Activated naive CD4-positive, alpha-beta T cell treated with anti-CD3 and anti-CD28 coated beads, Interleukin-2, amount 50 U/mL, for 72 hours (primary cell): ENCODE measurements at places on chromosomes 4 and X. TPM values are rescaled to one million over a fixed set of nuclear protein-coding genes. Genes with fewer than 3 reads are reported as not detected.
A peak's percentile ranks its signal among the peaks of the same experiment; 100 is the strongest.

SLC7A11 gene
- total RNA-seq = 5.2 TPM

DCAF8L2 gene
- not detected for total RNA-seq

DNA sequence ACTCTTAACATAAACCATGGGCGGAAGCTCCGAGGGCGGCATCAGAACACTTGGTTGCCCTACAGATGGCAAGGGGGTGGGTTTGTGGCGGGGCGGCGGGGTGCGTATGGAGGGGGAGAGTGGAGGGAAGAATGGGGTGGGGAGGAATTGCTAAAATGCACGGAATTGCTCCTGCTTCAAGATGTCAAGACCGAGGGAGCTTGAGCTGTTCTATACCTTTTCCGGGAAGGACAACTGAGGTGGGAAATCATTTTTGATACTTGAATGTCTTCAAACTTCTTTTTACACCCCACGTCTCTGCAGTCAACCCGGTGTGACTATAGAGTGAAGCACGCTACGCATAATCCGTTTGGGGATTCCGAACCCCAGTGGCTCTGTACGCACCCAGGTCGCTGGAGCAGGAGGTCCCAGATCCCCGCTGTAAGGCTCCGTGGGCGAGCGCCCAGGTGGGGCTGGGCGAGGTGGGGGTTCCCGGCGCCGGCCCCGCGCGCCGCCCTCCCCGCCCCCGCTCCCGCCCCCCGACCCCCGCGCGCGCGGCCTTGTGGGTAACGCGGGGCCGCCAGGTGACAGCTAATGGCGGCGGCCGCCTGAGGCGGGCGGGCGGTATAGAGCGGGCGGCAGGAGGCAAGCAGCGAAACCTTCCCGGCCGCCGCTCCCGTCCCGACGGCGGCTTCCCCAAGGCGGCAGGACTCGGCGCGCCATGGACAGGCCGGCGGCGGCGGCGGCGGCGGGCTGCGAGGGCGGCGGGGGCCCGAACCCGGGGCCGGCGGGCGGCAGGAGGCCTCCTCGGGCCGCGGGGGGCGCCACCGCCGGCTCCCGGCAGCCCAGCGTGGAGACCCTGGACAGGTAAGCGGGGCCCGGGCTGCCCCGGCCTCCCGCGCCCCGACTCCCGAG lies at the start of gene MTMR1:
TSS of gene MTMR1 (plus strand) at position 566 of the 894 bp plus-strand sequence. CDS start at position 701, 135 bp downstream.
- DNase-seq = peak; percentile 48

RHOXF2 gene
- total RNA-seq = 2.0 TPM

DNA sequence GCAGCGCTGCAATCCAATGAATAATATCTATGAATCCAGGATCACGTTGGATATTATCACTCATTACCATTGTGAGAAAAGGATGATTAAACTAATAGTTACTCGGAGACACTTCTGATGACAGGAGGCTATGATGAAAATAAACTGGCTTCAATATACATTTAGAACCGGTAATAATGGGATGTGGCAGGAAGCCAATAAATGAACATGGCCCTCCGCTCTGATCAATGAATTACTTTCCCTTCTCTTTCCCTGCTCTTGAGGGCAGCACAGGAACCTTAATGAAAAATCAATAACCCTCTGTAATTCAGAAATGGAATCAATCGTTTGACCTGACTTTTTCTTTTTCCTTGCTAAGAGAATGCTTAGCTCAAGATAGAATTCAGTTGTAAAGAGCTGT lies 103.9 kb upstream of the PAQR3 start:
- DNase-seq = no peak

CT45A2 gene
- not detected for total RNA-seq

- no peak for DNase-seq
Measured at GRCh38 chr4:140777894-140778293, 21.7 kb upstream of the TBC1D9 start.

- DNase-seq = no peak
Measured at GRCh38 chrX:63761639-63762038, 23.4 kb downstream of the ARHGEF9 start.

ARAP2 gene
- total RNA-seq = 90.8 TPM

RENBP gene
- total RNA-seq = 16.1 TPM

DNA sequence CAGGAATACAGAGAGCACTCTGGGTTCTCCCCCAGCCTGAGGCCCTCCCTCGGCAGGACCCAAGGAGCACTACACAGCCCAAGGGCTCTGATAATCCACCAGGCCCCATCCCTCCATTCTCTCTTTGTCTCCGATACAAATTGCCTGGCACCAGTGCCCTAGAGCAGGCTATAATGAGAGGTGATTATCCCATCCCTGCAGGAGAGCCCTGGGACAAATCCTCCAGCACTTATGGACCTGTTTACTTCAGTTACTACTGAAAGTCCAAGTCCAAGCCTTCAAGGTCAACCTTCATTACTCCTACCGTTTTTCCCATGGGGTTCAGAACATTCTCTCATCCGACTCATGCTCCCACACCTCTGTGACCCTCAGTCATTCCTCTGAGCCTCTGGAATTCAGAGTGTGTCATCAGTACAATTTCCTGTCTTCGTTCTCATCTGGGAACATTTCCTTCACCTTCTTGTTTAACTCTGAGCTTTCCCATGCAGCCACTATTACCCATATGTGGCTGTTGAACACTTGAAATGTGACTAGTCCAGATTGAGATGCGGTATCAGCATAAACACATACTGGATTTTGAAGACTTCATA lies 299.0 kb downstream of the RAPGEF2 start:
- DNase-seq = no peak

DNA sequence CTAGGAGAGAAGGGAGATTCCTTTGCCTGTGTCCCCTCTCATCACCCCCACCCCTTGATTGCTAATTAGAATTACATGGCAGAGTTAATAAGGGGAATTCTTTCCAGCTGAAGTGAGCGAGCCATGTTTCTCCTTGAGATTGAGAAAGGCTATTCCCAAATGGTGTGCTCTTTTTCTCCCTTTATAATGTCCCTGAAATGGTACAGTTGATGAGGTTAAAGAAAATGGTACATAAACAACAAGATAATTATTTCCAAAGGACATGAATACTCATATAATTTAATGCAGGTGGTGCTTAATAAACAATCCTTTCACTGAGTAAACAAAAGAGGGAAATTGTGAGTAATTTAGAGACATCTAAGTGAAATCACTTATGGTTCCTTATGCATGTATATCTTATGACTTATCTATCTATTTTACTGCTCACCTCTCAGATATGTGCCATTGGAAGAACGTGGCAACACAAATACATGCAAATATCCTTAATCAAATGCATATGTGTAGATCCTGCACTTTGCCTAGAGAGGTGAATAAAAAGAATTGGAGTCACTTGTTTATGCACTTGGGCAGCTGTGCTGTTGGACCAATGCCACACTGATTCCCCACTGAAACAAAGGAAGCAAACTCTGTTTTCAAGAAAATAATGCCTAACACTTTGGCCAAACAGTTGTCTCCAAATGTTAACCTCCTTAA lies 106.6 kb upstream of the WDR44 start:
- no peak for DNase-seq

FABP2 gene
- total RNA-seq = not detected

EVC gene
- 1.4 TPM for total RNA-seq

GRCh38 chr4:148515248-148515647 lies 73.0 kb upstream of the NR3C2 start:
- no peak for DNase-seq

GRCh38 chr4:67499799-67500198 lies 45.5 kb downstream of the CENPC start:
- no peak for DNase-seq

RTL3 gene
- not detected for total RNA-seq

- DNase-seq = no peak
Measured at GRCh38 chr4:84726356-84726755, 143.4 kb downstream of the CDS1 start.

GRCh38 chrX:149511081-149511480 lies 6.0 kb upstream of the IDS start:
- DNase-seq = no peak

DNA sequence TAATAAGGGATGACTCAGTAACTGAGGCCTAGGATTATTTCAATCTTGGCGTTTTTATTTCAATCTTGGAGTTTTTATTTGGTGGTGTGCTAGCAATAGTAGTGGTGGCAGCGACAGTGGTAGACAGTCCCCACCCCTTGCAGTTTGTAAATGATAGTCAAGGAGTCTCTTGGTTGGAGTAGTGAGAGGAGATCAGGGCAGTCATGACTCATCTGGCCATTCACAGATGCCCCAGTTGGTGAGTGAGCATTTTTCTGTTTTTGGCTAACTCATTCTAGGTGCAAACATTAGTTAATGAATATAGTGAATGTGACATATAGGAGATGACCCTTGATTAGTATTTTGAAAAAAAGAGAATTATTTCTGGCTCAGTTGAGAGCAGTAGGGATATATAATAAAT lies 93.5 kb upstream of the ADAD1 start:
- no peak for DNase-seq

DNA sequence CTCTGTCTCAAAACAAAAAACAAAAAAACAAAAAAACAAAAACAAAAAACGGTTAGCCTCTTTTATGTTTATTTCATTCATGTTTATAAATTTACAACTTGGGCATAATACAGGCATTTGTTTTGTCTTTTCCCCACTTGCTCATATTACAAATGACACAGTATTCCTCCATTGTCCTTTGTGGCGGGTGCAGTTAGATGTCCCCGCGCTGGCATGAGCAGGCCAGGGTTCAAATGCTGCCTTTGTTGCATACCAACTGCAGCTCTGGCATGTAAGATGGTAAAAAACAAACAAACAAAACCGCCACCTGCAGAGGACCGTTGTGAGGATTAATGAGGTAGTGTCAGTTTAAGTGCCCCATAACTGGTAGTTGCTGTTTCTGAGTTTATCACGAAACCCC lies 16.1 kb upstream of the HPF1 start:
- DNase-seq = no peak

- no peak for DNase-seq
Measured at GRCh38 chr4:82779032-82779431, 19.6 kb downstream of the SCD5 start.

EXOC1L gene
- total RNA-seq = not detected

- DNase-seq = no peak
Measured at GRCh38 chr4:111579767-111580166, 565.5 kb upstream of the FAM241A start.

DNA sequence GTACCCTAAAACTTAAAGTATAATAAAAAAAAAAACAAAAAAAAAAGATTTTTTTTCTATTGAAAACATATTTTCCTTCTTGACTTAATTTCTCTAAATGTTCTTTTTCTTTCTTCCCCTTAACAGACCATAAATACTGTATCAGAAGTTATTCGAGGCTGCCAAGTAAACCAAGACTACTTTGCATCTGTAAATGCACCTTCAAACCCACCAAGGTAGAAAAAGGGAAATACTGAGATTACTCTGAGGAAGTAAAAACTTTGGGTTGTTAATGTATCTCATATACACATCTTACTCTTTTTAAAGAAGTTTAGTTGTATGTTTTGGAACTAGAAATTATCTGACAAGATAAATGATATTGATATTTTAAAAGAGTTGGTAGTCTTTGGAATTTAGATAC lies 65.6 kb downstream of the USO1 start:
- no peak for DNase-seq

DNA sequence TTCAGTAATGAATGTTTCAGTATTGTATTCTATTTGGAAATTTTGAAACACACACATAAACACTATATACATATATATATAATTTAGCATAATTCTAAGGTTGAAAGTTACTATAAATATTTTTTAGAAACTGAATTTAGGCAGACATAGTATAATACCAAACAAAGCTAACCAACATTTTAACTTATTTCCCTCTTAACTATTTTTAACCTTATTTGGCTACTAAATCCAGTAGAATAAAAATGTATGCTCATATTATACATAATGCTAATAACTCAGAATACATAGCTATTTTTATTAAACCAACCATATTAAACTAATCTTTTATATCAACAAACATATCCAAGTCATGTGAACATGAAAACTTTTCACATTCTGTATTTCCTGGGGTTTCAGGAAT lies 563.6 kb downstream of the ADGRL3 start:
- no peak for DNase-seq

LRAT gene
- total RNA-seq = not detected

DNA sequence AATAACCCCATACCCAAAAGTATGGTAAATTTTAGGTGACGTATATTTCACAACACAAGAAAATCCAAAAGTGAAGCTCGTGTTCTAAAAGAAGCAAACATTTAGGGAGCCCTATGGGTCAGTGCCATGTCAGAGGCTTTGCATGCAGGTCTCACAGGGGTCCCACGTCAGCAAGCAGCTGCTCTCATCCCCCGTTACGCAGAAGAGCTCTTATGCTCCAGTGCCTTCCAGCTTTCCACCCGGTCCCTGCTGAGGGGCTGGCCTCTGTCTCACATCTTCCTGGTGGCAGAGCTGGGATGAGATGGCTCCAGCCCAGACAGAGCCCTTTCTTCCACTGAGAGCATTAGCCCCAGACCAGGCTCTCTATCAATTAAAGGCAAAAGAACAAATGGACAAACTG lies 82.0 kb downstream of the IRF2 start:
- no peak for DNase-seq

- DNase-seq = no peak
Measured at GRCh38 chrX:46589977-46590723, 16.6 kb downstream of the CHST7 start.

- DNase-seq = no peak
Measured at GRCh38 chrX:110000847-110001713, 1.8 kb upstream of the TMEM164 start.

GRCh38 chr4:101086801-101087586 lies 260.3 kb downstream of the PPP3CA start:
- DNase-seq = no peak

DNA sequence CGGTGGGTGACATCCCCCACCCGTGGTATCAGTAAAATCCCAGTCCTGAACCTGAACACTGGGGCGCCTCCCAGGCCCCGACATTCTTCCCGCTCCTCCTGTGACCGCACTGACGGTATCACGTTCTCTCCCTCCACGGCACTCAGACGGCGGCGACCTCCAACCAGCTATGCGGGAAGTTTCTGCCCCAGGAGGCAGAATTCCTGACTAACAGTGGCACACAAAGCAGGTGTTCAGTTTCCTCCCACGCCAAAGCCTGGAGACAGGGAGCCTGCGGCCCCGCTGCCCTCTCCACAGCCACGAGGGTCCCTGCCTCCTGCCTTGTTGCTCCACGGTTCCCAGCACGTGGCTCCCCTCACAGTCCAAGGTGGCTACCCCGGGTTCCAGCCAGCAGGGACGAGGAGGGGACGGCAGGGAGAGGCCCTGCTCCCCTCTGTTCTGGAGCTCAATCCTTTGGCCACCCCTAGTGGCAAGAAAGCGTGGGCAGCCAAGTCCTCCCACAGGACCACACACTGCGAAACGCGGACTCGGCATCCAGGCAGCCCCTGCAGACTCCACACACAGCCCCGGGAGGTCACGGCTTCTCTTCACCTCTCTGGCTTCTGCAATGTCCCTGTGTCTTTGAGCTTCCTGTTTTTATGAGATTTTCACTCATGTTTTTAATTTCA lies 15.2 kb downstream of the CTBP1 start:
- DNase-seq = no peak

ZNF711 gene
- 0.45 TPM for total RNA-seq

- DNase-seq = no peak
Measured at GRCh38 chrX:143788265-143788664, 67.7 kb upstream of the SPANXN2 start.

- no peak for DNase-seq
Measured at GRCh38 chrX:130848763-130849162, 54.2 kb downstream of the ENOX2 start.

- DNase-seq = no peak
Measured at GRCh38 chr4:27016551-27016950, 155.9 kb downstream of the STIM2 start.

KDR gene
- not detected for total RNA-seq
